ENCODE measurements at places on chromosomes 12 and 14. TPM values are rescaled to one million over a fixed set of nuclear protein-coding genes. Genes with fewer than 3 reads are reported as not detected.

- no peak for DNase-seq
These were observed 1.1 kb upstream of the ITGA7 start for GRCh38 chr12:55708695-55709233.

- DNase-seq = no peak
These were observed 15.7 kb downstream of the CREBL2 start for GRCh38 chr12:12627308-12627827.

TIMELESS gene
- 68.0 TPM for total RNA-seq

DNA sequence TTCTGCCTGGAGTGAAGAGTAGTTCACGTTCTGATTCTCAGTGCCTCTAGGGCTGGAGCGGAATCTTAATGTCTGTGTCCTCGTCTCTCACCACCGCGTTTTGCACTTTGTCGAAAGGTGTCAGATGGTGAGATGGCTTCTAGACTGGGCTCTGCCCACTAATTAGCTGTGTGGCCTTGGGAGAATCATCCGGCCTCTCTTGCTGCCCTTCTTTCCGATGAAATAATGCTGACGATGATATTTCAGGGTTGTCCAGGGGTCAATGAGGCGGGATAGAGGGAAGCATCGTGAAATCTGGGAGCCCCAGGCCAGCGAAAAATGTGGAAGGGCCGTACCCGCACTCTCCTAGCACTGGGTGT, 811 bp upstream of the GALNT16 start:
- DNase-seq = no peak

- no peak for DNase-seq
These were observed 111.2 kb downstream of the KIF21A start for GRCh38 chr12:39331539-39332261.
